ENCODE measurements at places on chromosomes 13 and 19.

- peak; percentile 92 for DNase-seq
These were observed 314.2 kb downstream of the DLEU7 start for GRCh38 chr13:50529154-50529882.

- DNase-seq: no peak
These were observed 8.9 kb downstream of the OCEL1 start for GRCh38 chr19:17234911-17235299.

DNA sequence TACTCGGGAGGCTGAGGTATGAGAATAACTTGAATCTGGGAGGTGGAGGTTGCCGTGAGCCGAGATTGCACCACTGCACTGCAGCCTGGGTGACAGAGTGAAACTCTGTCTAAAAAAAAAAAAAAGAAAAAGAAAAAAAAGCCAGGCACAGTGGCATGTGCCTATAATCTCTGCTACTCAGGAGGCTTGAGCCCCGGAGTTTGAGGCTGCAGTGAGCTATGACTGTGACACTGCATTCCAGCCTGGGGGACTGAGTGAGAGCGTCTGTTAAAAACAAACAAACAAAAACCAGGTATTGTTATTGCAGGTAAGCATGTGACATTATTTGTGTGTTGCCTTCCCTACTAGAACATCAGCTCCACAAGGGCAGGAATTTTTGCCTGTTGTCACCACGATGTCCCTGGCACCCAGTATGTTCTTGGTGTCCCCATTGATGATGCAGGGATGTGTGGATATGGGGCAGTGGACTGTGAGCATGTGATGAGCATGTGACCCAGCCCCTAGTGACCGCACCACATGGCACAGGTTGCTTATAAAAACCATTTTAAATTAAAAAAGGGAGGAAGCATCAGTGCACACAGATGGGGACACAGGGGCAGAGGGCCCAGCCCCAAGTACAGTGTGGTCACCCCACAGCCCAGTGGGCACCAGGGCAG is 1.6 kb upstream of the KANK2 start:
- no peak for DNase-seq

DNA sequence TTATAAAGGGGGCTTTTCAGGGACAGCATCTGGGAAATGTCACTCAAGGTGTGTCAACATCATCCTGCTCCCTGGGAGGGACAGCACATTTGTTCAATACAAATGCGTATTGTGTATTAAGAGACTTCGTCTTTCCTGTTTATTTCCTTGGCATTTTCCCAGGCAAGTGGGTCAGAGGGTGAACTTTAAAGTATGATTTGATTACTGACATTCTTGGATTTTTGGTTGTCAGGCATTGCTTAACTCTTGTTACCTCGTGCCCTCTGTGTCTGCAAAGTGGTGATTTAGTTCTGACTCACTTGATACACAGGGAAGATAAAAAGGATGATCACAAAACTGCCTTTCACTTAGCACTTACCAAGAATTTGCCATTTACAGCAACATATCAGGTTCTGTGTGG is 292.7 kb downstream of the SUCLA2 start:
- DNase-seq: no peak

DNA sequence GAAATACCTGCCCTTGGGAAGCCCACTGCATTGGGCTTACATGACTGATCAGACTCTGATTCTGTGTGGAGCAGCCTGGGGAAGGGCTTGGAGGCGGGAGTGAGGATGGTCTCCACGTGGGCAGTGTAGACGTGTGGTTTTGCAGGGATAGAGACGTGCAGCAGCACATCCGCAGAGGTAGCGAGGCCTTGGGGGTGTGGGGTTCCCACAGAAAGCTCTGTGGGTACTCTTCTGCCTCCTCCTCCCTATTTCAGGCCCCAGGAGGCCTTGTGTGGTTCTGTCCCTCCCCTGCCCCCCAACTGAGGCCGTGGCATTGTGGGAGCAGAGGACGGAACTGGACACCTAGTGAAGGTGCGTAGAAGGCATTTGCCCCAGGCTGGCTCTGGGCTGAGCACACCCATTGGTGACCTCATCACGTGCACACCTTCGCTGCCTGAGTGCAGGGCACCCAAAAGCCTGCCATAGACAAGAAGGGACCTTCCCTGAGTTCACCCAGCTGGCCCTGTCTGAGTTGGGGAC is 28.9 kb downstream of the PPP1R37 start:
- no peak for DNase-seq

DNA sequence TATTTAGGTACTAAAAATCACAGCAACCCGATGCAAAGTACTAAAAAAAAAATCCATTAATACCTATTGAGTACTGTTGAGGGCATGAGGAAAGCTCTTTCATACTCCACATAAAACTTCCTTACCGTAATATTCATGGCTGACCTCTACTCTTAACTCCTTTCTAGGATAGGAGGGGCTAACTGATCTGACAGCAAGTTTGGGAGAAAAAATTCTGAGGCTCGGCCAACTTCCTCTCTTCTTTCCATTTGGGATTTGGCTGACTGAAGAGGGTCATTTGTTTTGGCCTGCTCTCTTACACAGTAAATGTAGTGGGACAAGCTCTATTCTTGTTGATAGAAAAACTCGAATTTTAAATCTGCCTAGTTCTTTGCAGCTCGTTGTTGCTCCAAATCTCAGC is 9.4 kb upstream of the USPL1 start:
- DNase-seq: no peak

GRCh38 chr19:18231775-18232174 is 5.5 kb upstream of the PDE4C start:
- DNase-seq: no peak

GRCh38 chr13:41639237-41639904 is 182.0 kb downstream of the RGCC start:
- DNase-seq: no peak

DNA sequence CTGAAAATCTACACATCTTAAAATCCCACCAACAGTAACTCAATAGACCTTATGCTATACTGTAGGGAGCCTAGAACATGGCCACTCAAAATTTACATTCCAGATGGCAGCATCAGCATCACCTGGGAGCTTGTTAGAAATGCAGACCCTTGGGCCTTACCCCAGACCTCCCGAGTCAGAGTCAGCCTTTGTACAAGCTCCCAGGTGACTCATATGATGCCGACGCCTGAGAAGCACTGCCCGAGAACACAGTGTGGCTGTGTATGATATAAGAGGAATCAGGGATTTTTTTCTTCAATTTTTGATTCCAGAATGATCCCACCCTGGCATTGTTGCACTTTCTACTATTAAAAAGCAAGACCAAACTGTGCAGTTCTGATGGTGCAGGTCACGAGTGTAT is 35.9 kb upstream of the CNMD start:
- DNase-seq: no peak

- DNase-seq: peak; percentile 15
These were observed 30.3 kb downstream of the LAMP1 start for GRCh38 chr13:113327391-113327765.

DNA sequence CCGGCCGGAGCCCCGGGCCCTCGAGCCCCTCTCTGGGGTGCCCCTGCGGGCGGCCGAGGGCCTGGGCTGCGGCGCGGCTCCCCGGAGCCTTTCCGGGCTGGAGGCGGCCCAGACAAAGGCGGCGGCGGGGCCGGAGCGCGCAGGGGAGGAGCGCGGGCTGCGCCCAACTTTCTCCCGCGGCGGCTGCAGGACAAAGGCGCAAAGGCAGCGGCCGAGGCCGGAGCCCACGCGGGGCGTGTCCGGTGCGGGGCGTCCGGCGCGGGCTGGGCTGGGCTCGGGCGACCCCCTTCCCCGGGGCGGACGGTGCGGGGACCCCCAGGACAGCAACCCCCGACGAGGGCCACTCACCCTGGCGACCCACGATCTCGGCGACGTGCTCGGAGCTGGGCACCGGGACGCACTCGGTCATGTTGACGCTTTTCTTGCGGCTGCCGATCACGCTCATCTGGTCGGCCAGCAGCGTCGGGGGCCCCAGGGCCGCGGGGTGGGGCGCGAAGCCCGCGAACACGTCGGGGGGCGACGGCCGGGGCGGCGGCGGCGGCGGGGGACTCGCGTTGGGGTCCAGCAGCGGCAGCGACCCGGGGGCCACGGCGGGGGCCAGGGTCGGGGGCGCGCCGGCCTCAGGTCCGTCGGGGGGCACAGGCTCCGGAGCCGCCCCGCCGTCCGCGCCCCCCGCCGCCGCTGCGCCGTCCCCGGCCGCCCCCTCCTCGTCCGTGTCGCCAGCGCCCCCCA is 843 bp downstream of the MEX3D start:
- peak; percentile 61 for DNase-seq

DNA sequence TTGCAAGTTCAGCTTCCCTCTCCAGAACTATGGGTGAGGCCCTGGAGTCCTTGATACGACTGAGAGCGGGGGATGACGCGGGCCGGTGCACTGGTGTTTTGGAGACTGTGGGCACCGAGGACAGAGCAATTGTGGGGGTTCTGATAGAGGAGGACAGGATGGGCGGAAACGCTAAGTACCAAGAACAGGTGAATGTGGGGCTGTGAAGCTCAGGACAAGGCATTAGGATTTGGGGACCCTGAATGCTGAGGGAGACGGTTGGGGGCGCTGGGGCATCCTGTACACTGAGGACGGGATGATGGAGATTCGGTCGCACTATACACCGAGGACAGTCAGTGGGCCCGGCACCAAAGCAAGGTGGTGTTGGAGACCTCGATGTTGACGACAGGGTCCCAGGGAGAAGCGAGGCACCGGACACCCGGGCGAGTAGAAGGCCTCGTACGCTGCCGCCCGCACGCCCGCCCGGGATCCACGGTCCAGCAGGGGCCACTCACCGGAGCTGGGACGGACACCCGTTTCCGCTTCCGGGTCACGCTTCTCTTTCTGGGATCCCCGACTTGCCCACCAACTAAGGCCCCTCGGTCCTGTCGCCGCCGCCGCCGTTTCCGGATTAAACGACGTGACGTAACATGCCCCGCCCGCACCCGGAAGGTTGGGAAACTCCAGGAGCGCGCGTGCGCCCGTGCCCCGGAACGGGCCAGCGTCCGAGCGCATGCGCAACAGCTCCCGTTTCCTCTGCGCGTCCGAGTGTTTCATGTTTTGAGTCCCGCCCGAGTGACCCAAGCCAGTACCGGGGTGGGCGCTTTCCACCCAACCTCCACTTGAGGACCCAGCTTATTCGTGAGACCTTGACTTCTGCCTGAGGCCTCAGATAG is at the start of gene CHMP2A:
TSS of gene CHMP2A (minus strand) at position 612 of the 875 bp plus-strand sequence. CDS start 893 bp downstream, outside the sequence.
- DNase-seq: peak; percentile 100

DNA sequence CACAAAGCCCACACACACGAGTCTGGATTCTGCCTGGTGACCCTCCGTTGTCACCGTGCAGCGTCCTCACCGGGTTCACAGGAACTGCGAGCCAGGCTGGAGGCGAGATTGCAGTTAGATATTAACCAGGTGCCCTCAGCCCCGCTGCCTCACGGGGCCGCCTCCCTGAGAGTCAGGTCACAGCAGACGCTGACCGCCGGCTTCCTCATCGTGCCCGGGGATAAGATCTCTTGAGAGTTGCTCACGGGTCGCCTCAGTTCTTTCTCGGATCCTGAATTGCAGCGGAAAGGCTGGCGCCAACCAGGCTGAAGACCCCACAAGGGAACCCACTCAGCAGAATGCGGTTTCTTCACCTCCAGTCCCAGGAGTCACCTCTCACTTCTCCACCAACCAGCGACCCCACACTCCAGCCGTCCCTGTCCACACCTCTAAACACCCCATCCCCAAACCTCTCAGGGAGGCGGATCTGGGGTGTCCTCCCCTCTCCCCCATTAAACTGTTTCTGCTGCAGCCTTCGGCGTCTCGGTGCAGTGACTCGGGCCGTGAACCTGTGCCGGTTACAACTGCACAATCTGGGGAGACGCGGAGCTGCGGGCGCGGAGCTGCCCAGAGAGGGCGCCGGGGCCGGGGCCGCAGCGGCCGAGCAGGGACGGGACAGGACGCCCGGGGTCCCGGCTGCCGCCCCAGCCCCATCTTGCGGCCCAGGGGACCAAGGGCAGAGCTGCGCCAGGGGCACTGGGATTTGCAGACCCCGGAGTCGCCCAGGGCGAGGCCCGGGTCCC is 591 bp downstream of the ZNF823 start:
- DNase-seq: peak; percentile 64

DNA sequence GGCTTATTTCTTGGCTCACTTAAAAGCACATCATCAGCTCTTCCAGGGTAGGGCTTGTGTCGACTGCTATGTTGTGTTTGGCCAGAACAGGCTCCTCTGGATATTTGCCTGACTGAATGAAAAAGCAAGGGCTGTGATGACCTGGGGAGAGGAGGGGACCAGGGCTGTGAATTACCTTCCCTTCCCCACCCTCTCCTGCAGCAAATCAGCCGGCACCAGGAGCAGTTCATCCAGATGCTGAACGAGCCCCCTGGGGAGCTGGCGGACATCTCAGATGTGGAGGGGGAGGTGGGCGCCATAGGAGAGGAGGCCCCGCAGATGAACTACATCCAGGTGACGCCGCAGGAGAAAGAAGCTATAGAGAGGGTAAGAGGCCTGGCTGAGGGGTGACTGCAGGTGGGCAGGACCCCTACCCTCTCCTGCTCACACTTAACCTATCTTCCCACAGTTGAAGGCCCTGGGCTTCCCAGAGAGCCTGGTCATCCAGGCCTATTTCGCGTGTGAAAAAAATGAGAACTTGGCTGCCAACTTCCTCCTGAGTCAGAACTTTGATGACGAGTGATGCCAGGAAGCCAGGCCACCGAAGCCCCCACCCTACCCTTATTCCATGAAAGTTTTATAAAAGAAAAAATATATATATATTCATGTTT is 4.4 kb downstream of the GADD45GIP1 start:
- DNase-seq: peak; percentile 86

DNA sequence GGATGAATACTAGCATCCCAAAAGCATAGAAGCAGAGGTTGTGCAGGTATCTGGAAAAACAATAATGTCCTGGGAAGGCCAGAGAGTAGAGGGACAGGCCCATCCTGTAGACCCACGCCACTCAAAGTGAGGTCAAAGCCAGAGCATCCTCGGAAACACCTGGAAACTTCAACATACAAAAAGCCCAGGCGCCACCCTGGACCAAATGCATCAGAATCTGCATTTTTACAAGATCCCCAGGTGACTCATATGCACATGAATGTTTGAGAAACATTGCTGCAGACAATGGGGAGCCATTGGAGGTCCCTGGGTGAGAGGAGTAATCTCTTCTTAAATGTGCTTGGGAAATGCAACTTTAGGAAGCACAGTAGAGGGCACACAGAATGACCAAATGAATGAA is 684.1 kb downstream of the DIAPH3 start:
- DNase-seq: no peak

- no peak for DNase-seq
These were observed 7.0 kb upstream of the MAP3K10 start for GRCh38 chr19:40184273-40184672.

All from aorta (tissue), 5 donors.